ENCODE measurements at places on chromosomes 16 and 17.

- DNase-seq: peak; percentile 19
Observed at GRCh38 chr17:49861150-49861884, 13.4 kb upstream of the TAC4 start.

- DNase-seq: no peak
Observed at GRCh38 chr16:50301626-50302471, 35.5 kb downstream of the ADCY7 start.

- no peak for DNase-seq
Observed at GRCh38 chr17:76556765-76557367, 17.0 kb downstream of the PRCD start.

DNA sequence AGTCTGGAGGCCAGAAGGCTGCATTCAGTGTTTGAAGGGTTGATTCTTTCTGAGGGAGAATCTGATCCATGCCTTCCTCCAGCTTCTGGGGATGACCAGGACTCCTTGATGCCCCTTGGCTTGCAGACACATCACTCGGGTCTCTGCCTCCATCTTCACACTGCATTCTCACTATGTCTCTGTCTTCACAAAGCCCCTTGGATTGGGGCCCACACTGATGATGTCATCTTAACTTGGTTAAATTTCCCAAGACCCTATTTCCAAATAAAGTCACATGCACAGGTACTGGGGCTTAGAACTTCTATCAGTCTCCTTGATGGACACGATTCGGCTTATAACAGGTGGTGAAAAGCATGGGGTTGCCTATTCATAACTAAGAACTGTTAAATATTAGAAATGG lies 112.1 kb upstream of the MYOCD start:
- DNase-seq: no peak

GRCh38 chr17:29726715-29727252 lies 104.1 kb upstream of the CORO6 start:
- no peak for DNase-seq

GRCh38 chr16:50316848-50317630 lies 50.7 kb downstream of the ADCY7 start:
- no peak for DNase-seq

GRCh38 chr16:79602628-79603014 lies 2.1 kb upstream of the MAF start:
- no peak for DNase-seq

DNA sequence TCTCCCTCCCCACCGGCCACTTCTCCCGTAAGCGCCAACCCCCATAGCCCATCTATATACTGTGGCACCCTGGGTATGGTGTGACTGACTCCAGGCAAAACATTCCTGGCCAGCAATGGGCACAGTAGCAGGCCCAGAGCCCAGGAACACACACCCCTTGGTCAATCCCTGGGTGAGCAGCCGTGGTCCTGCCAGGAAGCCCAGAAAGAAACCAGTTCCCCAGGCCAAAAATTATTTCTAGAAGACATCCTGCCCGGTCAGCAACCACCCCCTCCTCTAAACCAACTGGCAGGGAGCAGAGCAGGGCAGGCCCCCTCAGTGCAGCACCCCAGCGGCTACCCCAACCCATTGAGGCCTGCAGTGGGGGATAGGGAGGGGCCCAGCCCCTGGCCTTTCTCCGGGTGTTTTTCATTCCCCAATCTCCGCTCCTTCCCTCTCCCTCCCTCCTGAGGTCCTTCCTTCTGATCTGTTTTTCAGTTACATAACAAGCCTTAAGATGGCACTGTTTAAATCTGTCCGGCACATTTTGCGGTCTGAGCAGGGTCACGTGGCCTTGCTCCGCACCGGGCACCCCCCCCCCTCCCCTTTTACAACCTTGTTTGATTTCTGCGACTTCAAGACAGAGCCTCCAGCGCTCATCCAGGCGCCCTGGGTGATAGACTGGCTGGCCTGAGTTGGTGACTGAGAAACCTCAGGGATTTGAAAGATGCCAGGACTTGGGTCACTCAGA lies 2.0 kb downstream of the NPTX1 start:
- DNase-seq: no peak

GRCh38 chr17:72299100-72299499 lies 178.3 kb downstream of the SOX9 start:
- no peak for DNase-seq

GRCh38 chr17:46732160-46732559 lies 86.3 kb downstream of the WNT3 start:
- no peak for DNase-seq

DNA sequence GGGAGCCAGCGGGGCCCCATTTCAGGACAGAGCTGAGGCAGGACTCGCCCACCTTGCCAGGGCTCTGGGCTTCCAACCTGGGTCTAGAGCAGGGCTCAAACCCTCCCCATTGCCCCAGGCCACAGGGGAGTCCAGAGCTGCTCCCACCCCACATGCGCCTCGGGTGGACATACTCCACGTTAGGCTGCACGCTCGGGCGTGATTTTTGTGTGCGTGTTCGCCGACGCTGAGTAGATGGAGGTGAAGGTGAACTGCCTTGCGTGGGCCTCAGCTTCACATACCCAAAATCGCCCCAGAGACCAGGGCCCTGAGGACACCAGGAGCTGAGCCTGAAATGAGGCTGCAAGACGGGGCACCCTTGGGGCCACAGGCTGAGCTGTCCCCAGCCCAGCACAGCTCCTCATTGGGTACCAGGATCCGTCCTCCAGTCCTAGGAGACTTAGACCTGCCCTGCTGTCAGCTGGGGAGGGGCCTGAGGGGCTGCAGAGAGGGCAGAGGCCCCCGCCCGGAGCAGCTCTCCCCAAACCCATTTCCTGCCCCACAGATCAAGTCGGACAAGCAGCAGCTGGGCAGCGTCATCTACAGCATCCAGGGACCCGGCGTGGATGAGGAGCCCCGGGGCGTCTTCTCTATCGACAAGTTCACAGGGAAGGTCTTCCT lies 8.2 kb downstream of the CDH15 start:
- DNase-seq: no peak

DNA sequence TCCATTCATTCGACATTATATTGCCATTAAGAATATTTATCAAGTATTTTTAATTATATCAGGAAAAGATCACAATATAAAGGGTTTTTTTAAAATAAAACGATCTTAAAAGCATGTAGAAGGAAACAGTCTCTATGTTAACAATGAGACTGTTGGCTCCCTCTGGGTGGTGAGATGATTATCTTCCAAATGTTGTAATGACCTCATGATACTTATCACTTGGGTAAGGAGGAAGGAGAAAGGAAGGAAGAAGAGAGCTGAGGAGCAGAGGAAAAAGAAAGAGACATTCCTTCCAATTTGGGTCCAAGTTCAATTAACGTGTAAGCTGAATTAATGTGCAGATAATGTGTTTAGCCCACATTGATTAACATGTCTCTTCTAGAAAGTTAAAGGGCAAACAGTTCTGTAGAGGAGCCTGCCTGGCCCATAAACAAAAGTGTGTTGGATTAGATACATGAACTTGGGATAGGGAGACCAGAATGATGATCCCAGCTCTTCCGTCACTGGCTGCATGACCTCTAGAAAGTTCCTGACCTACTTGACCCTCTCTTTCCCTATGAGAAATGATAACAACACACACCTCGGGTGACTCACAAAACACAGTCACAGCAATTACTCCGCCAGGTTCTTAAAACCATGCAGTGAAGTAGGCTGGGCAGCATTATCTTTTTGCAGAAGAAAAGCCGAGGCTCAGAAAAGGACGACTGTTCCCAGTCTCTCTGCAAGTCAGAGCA lies 32.0 kb downstream of the PIMREG start:
- DNase-seq: no peak

- DNase-seq: no peak
Observed at GRCh38 chr16:66026211-66026610, 340.3 kb upstream of the CDH5 start.

DNA sequence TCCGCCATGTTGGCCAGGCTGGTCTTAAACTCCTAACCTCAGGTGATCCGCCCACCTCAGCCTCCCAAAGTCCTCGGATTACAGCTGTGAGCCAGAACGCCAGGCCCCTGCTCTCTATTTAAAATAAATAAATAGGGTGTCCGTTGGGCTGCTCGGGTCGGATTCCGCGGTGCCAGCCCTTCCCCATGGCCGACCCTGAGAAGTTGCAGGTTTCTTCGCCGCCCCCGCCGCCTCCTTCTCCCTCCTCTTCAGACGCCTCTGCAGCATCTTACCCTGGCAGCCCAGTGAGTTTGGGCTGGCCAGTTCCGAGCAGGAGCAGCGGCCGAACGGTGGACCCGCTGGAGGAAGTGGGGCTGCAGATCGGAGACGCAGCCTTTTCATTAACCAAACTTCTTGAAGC lies 1.7 kb upstream of the LUC7L start:
- no peak for DNase-seq

- DNase-seq: no peak
Observed at GRCh38 chr17:21676281-21677111, 15.8 kb upstream of the KCNJ18 start.

- DNase-seq: no peak
Observed at GRCh38 chr16:75095204-75095621, 21.4 kb downstream of the LDHD start.

DNA sequence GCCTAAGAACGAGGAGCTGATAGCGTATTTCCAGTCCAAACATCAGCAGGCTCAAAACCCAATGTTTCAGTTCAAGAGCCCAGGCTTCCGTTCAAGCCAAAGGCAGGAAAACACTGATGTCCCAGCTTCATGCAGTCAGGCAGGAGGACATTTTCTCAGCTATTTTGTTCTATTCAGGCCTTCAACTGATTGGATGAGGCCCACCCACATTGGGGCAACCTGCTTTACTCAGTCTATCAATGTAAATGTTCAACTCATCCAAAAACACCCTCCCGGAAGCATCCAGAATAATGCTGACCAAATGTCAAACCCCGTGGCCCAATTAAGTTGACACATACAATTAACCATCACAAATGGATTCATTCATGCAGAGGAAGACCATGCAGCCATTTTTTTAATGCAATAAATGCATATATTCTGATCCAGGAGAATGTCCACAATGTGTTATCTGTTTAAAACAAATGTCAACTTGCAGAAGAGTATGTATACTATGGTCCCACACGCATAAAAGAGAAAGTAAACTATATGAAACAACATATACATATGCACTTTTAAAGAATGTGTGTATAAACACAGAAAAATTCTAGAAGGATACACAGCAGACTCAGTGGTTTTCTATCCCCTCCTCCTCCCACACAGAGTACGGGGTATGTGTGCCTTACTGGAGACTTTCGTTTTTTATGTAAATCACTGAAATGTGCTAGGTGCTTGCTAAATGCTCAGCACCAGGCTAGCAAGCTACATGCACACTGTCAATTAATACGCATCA lies 28.8 kb upstream of the DYNLRB2 start:
- DNase-seq: no peak

GRCh38 chr17:68080411-68081150 lies 45.0 kb downstream of the KPNA2 start:
- no peak for DNase-seq

DNA sequence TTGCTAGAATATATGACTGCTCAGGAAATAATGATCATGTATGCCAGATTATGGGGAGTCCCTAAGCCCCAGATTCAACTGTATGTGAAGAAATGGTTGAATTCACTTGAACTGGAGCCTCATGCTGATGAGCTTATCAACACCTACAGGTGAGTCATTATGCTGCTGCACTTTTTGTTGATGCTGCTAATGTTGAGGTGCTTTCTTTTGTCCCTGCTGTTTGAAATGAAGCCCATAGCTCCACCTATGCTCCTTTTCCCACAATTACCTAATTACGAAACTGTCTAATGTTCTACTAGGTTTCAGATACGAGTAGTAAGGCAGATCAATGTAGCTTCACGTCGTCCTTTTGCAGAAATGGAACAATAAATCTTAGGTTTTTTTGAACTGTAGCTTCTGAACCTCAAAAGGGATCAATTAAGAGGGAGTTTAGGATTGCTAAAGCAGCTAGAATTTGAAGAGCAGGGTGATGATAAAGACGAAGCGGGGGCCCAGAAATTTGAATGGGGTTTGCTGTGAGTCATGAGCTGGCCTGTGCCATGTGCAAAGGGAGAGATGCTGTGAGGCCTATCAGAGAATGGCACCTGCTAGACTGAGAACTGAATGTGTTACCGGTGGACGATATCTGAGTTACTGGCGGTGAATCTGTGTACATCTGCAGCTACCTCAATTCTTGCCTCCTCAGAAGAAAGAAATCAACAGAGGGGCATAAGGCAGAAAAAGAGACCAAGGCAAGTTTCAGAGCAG lies 6.1 kb upstream of the UQCRC2 start:
- no peak for DNase-seq

DNA sequence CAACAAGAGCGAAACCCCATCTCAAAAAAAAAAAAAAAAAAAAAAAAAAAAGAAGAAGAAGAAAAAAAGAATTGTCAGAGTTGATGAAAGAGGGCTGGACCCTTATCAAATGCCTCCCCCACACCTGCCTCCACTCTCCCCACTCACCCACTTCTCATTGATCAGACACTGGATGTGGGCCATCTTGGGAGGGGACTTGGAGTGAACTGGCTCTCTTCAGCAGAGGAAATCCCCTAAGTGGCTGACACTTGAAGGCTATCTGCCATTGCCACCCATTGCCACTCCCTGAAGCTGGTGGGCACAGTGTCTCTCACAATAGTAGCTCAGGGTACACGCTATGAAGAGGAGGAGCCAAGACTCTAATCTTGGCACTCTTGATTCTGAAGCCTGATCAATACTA lies 1.6 kb downstream of the ITGA2B start:
- no peak for DNase-seq

- no peak for DNase-seq
Observed at GRCh38 chr17:48307814-48308411, 122.1 kb downstream of the SKAP1 start.

DNA sequence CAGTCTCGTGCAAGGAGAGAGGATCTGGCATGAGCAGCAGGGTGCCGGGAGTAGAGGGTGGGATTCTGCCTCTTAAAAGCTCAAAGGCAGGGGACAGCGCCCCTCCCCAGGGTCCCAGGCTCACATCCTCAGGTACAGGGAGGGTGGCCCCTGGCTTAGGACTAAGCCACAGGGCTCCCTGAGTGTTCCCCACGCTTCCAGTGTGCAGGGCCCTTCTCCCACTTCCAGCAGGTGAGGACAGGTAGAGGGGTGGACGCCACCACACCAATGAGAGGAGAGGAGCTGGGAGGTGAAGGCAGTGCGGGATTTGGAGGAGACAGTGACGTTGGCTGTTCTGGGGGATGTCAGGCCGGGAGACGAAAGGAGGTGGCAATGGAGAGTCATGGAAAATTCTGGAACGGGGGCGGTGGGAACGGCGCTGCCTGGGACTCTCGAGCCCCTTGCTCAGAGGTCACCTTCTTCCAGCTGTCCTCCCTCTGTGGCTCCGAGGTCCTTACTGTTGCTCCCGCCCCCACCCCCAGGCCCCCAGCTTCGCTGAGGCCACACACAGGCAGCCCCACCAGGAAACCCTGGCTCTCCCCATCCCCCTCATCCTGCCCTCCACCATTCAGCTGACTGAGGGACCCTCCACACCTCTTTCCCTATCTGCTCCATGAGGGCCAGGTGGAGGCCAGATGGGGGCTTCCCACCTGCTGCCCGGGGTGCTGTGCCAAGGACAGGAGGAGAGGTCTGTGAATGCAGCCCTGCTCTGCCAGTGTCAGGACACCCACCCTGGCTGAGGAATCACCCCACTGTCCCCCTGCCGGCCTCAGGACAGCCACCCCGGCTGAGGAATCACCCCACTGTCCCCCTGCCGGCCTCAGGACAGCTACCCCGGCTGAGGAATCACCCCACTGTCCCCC lies 57.7 kb upstream of the ACSF3 start:
- DNase-seq: no peak
